ENCODE measurements at places on chromosomes 4 and X.

GRCh38 chr4:3656416-3657356, 109.5 kb upstream of the ADRA2C start:
- no peak for DNase-seq

DNA sequence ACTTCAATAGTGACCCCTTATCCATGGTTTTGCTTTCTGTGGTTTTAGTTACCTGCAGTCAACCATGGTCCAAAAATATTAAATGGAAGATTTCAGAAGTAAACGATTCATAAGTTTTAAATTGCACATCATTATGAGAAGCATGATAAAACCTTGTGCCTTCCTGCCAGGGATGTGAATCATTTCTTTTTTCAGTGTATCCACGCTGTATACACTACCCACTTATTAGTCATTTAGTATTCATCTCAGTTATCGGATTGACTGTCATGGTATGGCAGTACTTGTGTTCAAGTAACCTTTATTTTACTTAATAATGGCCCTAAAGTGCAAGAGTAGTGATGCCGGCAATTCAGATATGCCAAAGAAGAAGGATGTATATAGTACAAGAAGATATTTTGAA, 37.7 kb upstream of the TASL start:
- DNase-seq, result no peak

DNA sequence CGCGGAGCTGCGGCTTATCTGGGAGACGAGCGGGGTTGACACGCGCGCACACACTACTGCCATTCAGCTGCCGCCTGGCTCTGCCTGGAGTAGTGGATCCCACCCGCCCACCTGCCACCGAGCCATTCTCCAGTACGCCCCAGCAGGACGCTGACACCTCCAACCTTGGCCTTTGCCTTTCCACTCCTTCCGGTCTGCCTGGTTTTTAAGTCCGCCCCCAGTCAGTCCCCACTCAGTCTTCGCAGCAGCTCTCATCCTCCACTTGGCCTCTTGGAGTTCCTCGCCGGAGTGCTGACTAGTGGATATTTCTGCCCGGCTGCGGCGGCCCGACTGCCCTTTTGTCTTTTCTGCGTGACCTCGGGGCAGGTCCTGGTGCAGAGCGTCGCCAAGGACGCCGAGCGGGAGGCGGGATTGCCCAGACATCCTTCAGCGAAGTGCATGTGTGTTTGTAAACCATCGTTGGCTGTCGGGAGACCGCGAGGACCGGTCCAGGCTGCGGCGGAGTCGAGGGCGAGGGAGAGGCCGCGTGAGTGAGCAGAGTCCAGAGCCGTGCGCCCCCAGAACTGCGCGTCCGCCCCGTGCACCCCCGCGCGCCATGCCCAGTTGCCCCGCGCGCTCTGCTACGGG, 1.1 kb downstream of the SLIT2 start:
- DNase-seq, result no peak

DNA sequence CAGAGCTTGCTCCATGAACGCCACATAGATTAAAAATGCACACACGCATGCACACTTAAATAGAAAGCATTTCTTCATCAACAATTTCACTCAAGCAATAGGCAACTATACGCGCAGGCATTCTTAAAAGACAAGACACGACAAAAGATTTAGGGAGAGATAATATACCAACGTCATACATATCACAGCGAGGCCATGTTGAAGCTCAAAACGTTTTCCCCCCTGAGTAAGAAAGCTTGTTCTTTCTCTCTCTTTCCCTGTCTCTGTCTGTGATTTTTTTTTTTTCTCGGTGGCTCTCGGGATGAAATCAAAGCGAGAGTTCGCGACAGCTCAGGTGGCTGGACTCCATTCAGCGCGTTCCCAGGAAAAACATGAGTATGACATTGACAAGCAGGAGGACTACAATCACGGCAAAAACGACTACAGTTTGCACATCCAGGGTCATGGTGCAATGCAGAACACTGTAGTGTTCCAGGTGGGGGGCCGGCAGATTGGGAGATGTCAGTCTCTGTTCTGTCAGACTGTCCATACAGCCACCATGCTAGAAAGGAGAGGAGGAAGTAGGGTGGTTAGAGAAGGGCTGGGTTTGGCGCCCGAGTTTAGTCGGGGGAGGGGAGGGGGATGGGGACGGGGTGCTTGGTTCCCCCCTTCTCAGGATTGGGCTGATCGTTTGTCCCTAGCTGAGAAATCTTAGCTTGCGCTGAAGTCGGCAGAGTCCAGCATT, 30.7 kb downstream of the ARHGEF9 start:
- DNase-seq, result no peak

DNA sequence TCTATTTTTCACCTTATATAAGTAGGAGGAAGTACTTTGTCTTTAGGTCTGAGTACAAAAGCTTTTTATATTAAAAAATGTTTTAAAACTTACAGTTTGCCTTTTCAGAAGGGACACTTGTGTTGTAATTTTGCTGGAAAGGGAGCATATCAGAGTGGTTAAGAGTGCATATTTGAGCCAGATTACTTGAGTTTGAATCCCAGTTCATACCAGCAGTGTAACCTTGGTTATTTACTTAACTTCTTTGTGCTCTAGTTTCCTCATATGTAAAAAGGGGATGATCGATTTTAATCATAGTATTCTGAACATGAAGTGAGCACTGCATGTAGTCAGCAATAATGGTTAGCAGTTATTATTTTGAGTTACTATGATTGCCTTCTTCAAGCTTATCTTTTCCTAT, 78.3 kb upstream of the SLC4A4 start:
- no peak for DNase-seq

- no peak for DNase-seq
Observed at GRCh38 chr4:42361456-42361855, 35.8 kb upstream of the SHISA3 start.

DNA sequence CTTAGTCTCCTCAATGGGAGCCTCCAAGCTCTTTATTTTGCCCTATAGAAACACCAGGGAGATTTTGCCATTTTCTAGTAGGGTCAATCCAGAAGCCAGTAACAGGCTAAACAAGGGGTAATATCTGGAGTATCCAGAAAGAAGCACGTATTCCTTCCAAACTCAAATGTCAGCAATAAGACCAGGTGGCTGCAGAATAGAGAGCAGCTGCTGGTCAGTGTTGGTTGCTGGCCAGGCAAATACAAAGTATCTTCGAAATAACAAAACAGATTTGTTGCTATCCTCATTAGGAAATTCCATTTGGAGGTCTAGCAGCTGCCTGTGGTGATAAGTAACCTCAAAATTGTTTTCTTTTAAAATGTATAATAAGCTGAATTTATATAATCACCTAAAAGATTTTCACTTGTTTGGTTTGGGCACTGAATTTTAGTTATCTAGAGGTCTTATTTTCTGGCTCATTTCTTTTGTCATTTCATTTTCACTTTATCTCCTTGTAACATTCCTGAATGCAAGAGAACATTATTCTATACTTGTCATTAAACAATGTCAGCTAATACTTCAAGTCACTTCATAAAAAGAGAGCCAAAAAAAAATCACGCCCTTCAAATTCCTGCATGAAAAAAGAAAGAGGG, 320.6 kb downstream of the DTHD1 start:
- no peak for DNase-seq

DNA sequence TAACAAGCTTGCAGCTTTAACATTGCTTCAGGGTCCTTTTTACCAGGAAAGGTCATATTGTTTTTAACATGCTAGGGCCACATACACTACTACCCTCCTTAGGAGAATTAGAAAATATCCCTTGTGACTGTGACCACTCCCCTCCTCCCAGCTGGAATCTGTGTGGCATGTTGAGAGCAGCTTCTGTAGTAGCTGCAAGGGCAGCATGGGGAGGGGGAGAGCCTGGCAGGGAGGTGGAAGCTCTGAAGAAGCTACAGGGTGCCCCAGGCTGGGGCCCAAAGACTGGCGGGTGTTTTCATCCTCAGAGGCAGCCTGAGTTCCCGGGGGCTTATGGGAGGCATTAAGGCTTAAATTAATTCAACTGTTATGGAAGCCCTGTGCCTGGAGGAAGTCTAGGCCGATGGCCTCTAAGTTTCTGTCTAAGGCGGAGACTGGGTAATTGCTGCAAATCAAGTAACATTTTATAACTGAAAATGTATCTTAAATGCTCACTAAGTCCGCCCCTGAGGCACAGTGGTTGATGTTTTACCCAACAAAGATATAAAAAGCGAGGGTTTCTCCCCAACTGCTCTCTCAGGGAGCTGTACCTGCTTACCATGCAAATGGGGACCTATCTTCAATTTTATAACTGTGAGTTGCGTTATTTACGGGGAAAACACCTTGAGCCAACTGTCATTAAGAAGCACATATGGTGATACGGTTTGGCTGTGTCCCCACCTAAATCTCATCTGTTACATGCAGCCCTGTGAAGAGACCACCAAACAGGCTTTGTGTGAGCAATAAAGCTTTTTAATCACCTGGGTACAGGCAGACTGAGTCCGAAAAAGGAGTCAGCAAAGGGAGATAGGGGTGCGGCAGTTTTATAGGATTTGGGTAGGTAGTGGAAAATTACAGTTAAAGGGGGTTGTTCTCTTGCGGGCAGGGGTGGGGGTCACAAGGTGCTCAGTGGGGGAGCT, 37.4 kb upstream of the STS start:
- DNase-seq, result no peak

GRCh38 chr4:116272336-116272735, 813.0 kb downstream of the TRAM1L1 start:
- no peak for DNase-seq

GRCh38 chrX:121546317-121546716, 498.9 kb downstream of the GLUD2 start:
- DNase-seq, result no peak

DNA sequence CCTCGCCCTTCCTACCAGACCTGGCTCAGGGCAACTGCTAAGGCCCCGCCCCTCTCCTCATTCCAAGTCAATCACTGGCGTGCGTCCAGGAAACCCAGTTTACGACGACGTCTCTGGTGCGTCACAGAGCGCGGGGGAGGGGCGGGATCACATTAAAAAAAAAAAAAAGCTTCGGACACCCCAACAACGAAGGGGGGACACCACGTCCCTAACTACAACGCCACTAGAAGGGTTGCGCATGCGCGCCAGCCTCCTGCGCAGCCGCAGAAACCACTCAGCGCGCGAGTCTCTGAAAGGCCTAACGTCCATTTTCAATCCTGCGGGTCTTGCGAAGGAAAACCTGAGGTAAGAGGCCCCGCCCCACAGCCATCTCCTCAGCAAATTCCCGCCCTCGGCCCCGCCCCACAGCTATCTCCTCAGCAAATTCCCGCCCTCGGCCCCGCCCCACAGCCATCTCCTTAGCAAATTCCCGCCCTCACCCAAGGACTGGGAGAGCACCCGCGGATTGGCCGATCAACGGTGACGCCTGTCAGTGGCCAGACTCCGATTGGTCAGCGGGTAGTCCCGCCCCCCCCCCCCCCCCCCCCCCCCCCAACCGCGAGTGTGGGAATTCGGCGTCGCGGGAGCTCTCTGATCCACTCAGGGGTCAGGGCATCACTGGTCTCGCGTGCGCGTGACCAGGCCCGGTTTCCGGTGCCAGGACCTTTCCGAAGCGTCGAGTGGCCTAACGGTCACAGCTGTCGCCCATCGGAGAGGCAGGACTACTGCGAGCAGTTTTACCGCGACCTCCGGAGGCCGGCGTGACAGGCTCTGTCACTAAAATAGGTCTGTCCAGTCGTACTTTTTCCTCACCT, at the start of gene SCML1:
Gene SCML1 (plus strand): TSS at position 638 of the 854 bp plus-strand sequence. CDS start 6,694 bp downstream, outside the sequence.
- DNase-seq, result peak; percentile 96

GRCh38 chr4:189215574-189215973, 725.1 kb upstream of the FRG1 start:
- DNase-seq, result no peak

DNA sequence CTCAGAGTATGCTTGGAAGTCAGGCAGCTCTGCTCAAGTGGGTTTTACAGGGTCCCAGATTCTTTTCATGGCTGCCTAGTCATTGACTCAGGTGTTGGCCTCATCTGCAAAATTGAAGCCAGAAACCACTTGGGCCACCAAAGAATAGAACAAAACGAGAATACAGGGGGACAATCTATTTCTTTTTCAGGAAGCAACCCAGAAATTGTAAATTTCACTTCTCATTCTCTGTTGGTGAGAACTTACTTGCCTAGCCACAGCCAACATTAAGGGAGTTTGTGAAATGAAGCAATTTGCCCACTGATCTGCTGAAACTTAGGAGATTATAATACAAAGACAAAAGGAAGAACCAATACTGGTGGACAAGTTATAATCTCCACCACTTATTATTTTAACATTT, 8.6 kb upstream of the TKTL2 start:
- DNase-seq, result peak; percentile 20

GRCh38 chr4:80199004-80199560, 1.8 kb downstream of the PRDM8 start:
- DNase-seq, result no peak

DNA sequence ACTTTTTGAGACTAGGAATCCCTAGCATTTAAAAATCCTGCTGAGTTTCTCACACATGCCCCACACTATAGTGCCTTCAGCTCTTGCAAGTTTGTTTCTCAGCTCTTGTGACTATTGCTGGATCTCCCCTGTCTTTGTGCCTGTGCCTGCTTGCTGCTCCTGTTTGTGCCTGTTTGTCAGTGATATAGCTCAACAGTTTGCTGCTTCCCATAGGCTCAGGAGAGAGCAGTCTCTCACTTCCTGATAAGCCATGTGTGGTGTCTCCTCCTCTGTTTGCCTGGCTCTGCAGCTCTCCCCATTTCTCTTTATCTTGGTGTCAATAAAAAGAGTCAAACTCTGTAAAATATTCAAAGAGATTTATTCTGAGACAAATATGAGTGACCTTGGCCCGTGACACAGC, 259.8 kb upstream of the CLNK start:
- DNase-seq, result no peak

DNA sequence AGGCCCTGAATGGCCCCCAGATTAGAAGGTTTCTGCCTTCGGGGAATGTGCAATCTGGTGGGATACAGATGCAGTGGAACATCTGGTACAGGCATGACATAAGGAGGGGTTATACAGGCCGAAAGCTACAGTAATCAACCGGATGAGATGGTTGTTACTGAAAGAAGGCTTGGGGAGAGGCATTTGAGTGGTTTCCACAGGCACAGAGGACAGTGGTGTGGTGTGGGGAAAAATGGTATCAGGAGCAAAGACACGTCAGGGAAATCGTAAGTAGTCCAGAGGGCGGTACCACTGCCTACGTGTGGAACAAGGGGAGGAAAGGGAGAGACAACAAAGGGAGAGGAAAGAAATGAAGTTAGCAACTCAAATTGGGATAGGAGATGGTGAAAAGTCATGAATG, 3.0 kb downstream of the PDLIM3 start:
- DNase-seq, result no peak

GRCh38 chrX:38968344-38969216, 167.3 kb downstream of the MID1IP1 start:
- peak; percentile 34 for DNase-seq
